Naive thymus-derived CD8-positive, alpha-beta T cell (primary cell): ENCODE measurements at places on chromosomes 13 and 19.

DNA sequence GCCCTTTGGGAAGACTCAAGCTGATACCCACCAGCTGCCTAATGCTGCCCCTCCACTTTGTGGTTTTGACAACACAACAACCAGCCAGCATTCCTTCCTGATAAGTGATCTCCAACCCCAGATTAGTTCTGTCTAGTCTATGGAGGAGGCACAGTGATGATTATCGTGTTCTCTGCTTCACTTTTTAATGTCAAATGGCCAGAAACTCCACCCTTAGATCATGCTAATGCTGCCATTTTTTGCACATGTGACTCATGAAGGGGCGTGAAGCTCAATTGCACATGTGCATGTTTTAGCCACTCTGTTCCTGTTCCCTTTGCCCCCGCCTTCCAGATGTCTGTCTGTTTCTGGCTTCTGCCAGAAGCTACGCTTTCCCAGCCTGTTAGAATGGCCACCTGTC is 199.8 kb downstream of the COG6 start:
- H3K4me1 ChIP-seq, result no peaks in the 10 kb centered on the region
- no peak overlapping the region for H3K4me3 ChIP-seq
- no peaks in the 10 kb centered on the region for H3K36me3 ChIP-seq
- H3K27me3 ChIP-seq, result peaks cover 5% of the 10 kb centered on the region
- DNase-seq, result no peak
- H3K27ac ChIP-seq, result no peak overlapping the region

- peak within 1 kb of the TSS; percentile 66 for H3K4me3 ChIP-seq
- H3K4me1 ChIP-seq, result peaks cover 20% of the 10 kb centered on the region
- peaks cover 47% of the 10 kb centered on the region for H3K27me3 ChIP-seq
- H3K36me3 ChIP-seq, result peaks cover 5% of the 10 kb centered on the region
- no peak for DNase-seq
These were observed at the start of gene DACH1 for GRCh38 chr13:71867131-71867814. Gene DACH1 (minus strand): TSS chr13:71867204.

- no peak overlapping the region for H3K4me3 ChIP-seq
- H3K4me1 ChIP-seq, result no peaks in the 10 kb centered on the region
- DNase-seq, result no peak
- peaks cover 8% of the 10 kb centered on the region for H3K27me3 ChIP-seq
These were observed 37.0 kb upstream of the FARP1 start for GRCh38 chr13:98105929-98106336.

GRCh38 chr19:50565984-50566903 is 2.0 kb downstream of the LRRC4B start:
- H3K27ac ChIP-seq, result no peak overlapping the region
- H3K36me3 ChIP-seq, result no peaks in the 10 kb centered on the region
- H3K27me3 ChIP-seq, result peaks cover 82% of the 10 kb centered on the region
- DNase-seq, result no peak
- no peak overlapping the region for H3K4me3 ChIP-seq

GRCh38 chr13:114112231-114112825 is 20.1 kb downstream of the RASA3 start:
- H3K4me3 ChIP-seq, result peak overlapping the region; percentile 29
- H3K27ac ChIP-seq, result peak overlapping the region; percentile 95
- peaks cover 42% of the 10 kb centered on the region for H3K4me1 ChIP-seq
- no peaks in the 10 kb centered on the region for H3K36me3 ChIP-seq

DNA sequence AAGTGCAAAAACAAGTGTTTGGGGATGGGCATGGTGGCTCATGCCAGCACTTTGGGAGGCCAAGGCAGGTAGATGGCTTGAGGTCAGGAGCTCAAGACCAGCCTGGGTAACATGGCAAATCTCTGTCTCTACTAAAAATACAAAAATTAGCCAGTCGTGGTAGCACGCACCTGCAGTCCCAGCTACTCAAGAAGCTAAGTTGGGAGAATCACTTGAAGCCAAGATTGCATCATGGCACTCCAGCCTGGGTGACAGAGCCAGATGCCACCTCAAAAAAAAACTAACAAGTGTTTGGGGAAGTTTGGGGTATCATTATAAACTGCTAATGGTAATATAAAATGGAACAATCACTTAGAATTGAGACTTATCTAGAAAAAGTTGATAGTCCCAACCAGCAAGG is 24.6 kb downstream of the XPO4 start:
- peaks cover 61% of the 10 kb centered on the region for H3K4me1 ChIP-seq
- no peak for DNase-seq
- no peak overlapping the region for H3K4me3 ChIP-seq
- H3K36me3 ChIP-seq, result peaks cover 9% of the 10 kb centered on the region
- H3K27ac ChIP-seq, result no peak overlapping the region

DNA sequence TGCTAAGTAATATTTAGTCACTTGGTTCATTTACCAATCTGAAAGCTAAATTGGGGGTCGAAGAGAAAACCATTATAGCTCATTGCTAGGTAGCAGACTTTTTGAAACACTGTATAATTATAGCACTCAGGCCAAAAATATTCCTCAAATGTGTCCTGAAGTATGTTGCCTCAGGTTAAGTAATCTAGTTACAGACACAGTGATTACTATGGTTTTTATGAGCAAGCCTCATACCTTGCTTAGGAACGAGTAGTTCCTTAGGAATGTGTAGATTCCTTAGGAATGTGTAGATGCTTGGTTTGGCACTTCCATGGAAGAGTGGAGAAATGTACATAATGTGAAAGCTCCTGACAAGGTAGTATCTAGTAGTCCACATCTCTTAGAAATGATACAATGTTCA is 387.5 kb downstream of the LMO7 start:
- no peaks in the 10 kb centered on the region for H3K4me1 ChIP-seq
- DNase-seq, result no peak
- no peak overlapping the region for H3K4me3 ChIP-seq
- H3K36me3 ChIP-seq, result no peaks in the 10 kb centered on the region
- peaks cover 8% of the 10 kb centered on the region for H3K27me3 ChIP-seq

- H3K27me3 ChIP-seq, result no peaks in the 10 kb centered on the region
- DNase-seq, result no peak
- H3K4me1 ChIP-seq, result peaks cover 2% of the 10 kb centered on the region
- H3K36me3 ChIP-seq, result peaks cover 66% of the 10 kb centered on the region
These were observed 28.6 kb downstream of the NAXD start for GRCh38 chr13:110643768-110644421.

DNA sequence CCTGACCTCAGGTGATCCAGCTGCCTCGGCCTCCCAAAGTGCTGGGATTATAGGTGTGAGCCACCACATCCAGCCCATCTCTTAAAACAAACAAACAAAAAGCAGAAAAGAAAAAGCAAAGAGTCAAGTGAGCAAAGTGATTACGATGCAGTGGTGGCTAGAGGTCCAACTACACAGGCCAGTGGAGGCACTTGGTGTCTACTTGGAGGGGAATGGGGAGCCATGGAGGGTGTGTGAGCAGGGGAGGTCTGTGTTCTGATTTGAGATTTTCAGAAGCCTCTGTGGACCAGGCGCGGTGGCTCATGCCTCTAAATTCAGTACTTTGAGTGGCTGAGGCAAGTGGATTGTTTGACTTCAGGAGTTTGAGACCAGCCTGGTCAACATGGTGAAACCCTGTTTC is 6.6 kb downstream of the COLGALT1 start:
- H3K36me3 ChIP-seq, result peaks cover 12% of the 10 kb centered on the region
- no peak for DNase-seq
- no peak overlapping the region for H3K27ac ChIP-seq
- H3K4me1 ChIP-seq, result peaks cover 3% of the 10 kb centered on the region

- no peak overlapping the region for H3K27ac ChIP-seq
- no peaks in the 10 kb centered on the region for H3K27me3 ChIP-seq
These were observed 20.4 kb downstream of the SLC7A1 start for GRCh38 chr13:29575098-29575497.

DNA sequence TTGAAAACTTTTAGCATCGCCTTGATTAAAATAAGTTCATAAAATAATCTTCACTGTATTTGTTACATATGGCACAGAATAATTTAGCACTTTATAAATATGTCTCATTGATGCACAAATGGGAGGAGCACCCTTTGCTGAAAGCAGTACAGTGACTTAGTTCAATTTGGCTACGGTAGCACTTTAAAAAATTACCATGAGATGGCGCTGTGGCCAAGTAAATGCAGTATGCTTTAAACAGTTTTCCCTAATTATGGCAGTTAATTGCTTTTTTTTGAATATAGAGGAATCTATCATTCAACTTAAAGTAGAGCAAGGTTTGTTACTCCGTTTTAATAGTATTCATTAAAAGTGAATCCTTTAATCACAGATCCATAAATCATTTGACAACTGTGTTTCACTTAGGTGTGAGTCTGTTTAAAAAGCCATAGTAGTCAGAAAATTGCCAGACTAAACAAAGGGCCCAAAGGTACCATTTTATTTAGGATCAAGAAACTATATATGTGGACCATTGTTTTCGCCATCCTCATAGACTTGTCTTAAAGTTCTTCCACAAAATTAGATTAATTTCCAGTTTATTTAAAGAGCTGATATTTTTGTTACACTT is 34.7 kb upstream of the ESD start:
- no peaks in the 10 kb centered on the region for H3K27me3 ChIP-seq
- H3K4me1 ChIP-seq, result no peaks in the 10 kb centered on the region
- no peak overlapping the region for H3K4me3 ChIP-seq

DNA sequence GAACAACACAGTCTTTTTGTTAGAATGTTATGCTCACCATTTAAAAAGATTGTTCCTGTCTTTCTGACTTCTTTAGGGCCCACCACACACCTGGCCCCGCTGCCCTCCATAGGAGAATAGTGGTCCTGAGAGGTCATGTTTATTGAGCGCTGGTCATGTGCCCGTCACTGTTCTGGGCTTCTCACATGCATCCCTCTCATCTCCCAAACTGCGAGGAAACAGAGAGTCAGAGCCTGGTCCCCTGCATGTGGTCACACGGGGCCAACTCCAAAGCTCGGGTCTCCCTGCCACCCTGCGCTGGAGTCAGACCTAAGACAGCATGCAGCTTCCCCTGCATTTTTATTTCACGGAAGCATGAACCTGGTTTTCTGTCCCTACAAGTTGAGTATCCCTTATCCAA is 70.4 kb upstream of the GPR183 start:
- DNase-seq, result no peak
- H3K4me3 ChIP-seq, result no peak overlapping the region
- peaks cover 85% of the 10 kb centered on the region for H3K4me1 ChIP-seq
- H3K36me3 ChIP-seq, result peaks cover 40% of the 10 kb centered on the region

GRCh38 chr13:31334547-31334946 is 134.8 kb downstream of the B3GLCT start:
- H3K27ac ChIP-seq, result no peak overlapping the region
- no peak overlapping the region for H3K4me3 ChIP-seq
- DNase-seq, result no peak

DNA sequence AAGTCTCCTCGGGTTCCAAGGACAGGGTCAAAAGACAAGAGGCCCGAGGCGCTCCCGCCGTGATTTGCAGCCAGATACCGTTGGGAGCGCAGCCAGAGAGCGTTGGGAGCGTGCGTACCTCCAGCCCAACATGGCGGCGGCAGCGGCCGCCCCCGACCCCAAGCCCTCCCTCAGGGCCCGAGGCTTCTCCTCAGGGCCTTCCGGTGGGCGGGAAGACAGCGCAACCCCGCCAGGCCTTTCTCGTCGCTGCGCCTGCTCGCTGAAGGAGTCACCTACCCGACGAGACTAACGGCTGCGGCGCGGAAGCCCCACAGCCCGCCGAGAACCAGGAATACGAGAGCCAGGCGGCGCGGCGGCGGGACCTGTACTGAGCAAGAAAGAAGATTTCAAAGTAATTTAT is 3.2 kb upstream of the ZNF850 start:
- H3K4me3 ChIP-seq, result no peak overlapping the region
- H3K36me3 ChIP-seq, result peaks cover 17% of the 10 kb centered on the region
- peaks cover 19% of the 10 kb centered on the region for H3K4me1 ChIP-seq
- DNase-seq, result no peak

- H3K4me1 ChIP-seq, result peaks cover 15% of the 10 kb centered on the region
- DNase-seq, result no peak
- H3K27ac ChIP-seq, result peak overlapping the region; percentile 54
- no peaks in the 10 kb centered on the region for H3K36me3 ChIP-seq
These were observed 19.4 kb upstream of the PLEKHF1 start for GRCh38 chr19:29645911-29646310.

DNA sequence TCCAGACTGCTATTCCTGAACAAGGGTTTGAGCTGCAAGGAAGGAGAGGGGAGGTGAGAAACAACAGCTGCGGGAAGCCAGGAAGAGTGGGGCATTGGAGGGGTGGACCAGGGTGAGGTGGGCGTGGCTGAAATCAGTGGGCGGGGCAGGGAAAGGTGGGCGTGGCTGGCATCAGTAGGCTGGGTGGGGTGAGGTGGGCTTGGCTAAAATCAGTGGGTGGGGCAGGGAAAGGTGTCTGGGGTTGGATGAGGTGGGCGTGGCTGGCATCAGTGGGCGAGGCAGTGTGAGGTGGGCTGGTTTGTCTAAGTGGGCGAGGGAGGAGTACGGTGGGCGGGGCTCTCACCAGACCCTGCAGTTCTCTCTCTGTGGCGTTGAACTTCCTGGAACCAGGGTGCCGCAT is 87.6 kb downstream of the MUC16 start:
- H3K4me1 ChIP-seq, result no peaks in the 10 kb centered on the region
- H3K27me3 ChIP-seq, result peaks cover 19% of the 10 kb centered on the region

DNA sequence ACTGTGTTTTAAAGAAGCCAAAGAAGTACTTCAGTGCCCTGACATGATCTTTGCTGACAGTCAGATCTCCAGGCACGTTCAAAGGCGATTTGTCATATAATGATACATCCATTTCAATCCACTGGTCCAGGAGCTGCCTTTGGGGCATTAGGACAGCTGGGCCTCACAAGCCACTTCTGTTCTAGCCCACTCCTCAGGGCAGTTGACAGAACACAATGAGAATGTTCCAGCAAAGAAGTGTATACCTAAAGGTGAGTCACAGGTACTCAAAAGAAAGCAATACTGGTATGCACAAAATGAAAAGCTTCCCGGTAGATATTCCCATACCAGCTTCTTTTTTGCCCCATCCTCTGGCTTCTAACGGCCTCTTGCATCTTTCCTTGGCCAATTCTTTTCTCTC is 12.5 kb upstream of the MAP3K10 start:
- no peak overlapping the region for H3K4me3 ChIP-seq
- H3K27me3 ChIP-seq, result peaks cover 19% of the 10 kb centered on the region
- no peak for DNase-seq

DNA sequence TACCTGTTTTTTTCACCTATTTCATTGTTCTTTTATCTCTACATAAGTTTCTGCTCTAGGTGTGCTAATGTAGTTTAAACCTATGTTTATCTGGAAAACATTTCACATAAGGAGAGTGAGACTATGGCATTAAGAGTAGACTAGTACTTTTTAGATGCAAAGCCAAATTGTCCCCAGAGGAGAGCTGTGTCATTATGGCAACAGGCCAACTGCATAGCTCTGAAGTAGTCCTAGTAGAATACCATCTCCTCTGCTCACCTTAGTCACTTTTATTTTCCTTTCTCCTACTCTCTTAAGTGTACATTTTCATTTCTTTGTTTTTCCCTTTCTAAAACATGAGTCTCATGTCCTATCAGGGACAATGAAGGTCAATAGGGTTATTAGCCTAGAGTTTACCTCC is 123.1 kb downstream of the ITGBL1 start:
- no peaks in the 10 kb centered on the region for H3K4me1 ChIP-seq
- H3K4me3 ChIP-seq, result no peak overlapping the region
- no peaks in the 10 kb centered on the region for H3K27me3 ChIP-seq

DNA sequence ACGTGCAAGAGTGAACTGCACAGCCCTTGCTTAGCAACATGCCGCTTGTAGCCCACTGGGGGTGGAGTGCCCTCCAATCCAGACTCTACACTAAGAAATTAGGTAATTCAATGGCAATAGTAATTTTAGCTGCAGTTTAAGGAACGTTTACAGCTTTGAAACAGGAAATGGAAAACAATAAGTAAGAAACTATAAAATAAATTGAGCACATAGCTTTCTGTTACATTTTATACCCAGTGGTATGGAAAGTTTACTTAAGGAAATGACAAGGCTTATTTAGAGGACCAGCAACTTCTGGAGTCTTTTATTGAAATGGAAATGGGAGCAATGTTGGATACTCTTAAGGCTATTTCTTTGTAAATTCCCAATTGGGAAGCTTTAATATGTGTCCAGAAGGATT is 373.2 kb downstream of the KCNRG start:
- no peaks in the 10 kb centered on the region for H3K27me3 ChIP-seq
- DNase-seq, result no peak
- H3K36me3 ChIP-seq, result no peaks in the 10 kb centered on the region
- H3K27ac ChIP-seq, result no peak overlapping the region
